Amygdala (tissue), 56 donors: ENCODE measurements at places on chromosomes 7 and 10.

- no peak for DNase-seq
Observed at GRCh38 chr10:14889318-14889717, 10.7 kb downstream of the SUV39H2 start.

- no peak for DNase-seq
Observed at GRCh38 chr10:103574097-103575061, 80.9 kb downstream of the NEURL1 start.

DNA sequence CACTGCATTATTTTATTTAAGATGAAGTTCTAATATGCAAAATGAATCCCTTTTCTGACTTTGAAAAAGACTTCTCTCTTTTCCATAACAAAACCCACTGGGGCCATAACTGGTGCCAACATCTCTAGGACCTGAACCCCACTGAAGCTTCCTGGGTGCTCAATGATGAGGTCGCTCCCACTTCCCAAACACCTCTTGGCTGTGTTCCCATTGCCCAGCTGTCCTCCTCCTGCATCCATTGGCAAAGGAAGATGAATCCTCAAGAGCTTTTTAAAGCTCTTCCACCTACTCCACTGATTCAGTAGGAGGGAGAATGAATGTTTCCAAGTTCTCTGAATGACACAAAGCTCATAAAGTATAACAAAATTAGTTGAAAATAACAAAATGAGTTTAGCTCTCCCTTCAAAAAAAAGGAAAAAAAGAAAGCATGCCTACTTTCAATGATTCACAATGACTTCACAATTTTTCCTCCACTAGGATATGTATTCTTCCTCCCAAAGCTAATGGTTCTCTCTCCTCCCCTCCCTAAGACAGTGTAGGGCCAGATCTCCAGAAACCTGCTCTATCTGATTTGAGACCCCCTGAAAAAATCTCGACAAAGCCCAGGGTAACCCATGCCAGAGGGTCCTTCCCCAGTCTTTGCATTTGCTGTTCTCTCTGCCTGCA is 64.8 kb downstream of the SORBS1 start:
- DNase-seq: no peak

- no peak for DNase-seq
Observed at GRCh38 chr10:100736144-100736808, 9.1 kb upstream of the PAX2 start.

DNA sequence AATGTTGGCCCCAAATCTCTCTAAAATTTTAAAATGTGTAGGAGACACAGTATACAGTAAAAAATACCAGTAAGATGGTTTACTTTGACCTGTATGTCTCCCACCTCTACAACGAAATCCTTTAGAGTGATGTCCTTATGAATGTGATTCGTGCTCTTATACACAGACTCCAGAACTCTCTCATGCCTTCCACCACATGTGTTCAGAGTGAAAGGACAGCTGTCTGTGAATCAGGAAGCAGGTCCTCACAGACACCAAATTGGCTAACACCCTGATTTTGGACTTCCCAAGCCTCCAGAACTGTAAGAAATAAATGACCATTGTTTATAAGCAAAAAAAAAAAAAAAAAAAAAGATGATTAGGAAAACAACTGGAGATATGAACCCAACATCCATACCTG is 35.2 kb downstream of the RNF133 start:
- no peak for DNase-seq

- DNase-seq: no peak
Observed at GRCh38 chr10:56255298-56255697, 105.8 kb downstream of the ZWINT start.

DNA sequence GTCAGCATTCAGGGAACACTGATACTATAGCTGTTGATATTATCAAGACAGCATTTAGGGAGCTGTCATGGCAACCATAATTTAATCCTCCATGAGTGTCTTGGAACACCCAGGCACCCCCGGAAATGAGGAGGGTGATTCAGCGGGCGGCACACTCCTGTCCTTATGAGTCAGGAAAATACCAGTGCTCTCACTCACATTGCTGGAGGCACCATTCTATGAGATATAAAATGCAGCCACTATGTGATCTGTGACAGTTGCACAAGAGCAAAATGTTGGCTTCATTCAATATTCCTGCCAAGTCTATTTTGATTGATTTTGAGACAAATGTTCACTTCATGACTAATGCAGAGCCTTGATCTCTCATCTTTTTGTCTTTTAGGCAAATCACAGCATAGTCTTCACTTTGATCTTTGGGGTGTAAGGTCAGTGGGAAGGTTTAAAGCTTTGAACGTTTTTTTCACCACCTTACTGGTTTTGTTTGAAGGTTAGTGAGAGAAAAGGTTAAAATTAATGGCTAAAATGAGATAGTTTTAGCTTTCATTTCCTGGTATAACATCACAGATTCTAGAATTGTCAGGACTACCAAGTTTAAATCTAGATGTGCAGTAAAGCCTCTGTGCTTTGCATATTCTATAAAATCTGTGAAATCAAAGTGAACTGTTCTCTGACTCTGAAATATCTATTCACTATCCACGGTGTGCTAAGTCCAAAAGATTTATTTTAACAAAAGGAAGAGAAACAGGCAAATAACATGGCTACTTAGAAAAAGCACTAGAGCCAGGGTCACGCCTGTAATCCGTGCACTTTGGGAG is 12.4 kb upstream of the ARHGAP12 start:
- no peak for DNase-seq

- no peak for DNase-seq
Observed at GRCh38 chr10:20841419-20841818, 55.7 kb downstream of the NEBL start.

DNA sequence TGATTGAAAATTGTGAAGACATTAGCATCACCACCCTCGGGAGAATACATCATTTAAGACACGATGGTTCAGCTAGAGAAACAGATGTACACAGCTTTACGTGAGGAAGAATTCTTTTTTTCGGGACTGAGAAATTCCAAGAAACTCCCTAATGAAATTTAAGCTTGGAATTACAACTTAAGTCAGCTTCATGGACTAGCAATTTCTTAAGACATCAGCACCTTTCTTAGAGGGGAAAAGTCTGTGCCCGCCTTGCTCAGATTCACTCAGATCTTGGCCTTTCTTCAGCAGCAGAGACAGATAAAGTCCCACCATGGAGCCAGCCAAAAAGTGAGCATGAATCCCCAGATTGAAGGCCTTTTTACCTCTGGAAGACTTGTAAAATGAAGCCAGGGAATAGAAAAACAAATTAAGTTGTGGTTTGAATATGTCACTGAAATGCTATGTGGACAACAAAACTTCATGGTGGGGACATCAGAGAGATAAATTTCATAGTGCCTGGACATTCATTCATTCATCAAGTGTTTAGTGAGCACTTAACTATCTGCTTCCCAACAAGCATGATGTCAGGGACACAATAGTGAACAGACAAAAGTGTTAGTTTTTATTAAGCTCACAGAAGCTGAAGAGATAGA is 32.1 kb downstream of the PRKG1 start:
- no peak for DNase-seq

DNA sequence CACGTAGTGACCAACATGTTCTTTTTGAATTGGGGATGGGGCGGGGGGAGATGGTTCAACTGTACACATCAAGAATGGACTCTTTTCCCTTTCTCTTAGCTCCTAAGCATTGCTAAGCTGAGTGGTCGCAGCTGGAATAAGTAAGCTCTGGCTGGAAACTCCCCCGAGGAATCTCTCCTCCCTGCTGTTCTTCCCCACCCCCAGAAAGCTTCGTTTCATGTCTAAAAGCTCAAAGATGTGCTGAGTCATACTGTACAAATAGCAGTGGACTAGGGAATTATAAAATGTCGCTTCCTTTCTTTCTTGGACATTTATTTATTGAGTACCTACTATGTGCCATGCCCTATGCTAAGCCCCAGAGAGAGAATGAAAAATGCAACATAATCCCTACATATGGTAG is 191.1 kb upstream of the ADO start:
- no peak for DNase-seq

- no peak for DNase-seq
Observed at GRCh38 chr10:124738441-124738840, 5.7 kb downstream of the FAM53B start.

- DNase-seq: no peak
Observed at GRCh38 chr7:30254248-30254647, 30.1 kb upstream of the ZNRF2 start.

DNA sequence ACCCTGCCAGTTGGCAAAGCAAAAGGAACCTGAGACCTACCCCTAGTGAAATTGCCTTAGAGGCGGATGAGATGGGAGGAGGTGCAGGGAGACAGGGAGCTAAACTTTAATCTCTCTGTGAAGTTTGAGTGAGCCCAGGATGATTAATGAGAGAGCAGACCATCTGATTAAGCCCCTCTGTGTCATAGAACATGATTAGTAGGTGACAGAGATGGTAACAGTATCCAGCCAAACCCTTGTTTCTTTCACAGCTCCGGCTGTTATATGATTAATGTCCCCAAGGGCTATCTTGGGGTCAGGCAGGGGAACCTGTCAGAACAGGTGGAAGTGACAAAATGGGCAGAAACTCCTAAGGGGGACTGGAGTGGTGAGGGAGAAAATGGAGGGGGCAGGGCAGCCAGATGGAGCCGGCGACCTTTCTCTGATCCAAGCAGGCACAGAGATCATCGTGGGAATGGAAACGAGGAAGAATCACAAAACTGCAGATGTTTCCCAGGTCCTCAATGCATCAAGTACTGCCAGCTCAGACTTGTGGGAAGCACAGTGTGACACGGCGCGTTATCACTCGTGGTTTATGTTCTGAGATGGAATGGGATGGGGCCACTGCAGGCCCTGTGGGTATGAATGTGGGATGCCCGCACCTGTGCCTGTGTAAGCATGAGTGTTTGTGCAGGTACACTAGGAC is 684.2 kb downstream of the LRMDA start:
- no peak for DNase-seq

DNA sequence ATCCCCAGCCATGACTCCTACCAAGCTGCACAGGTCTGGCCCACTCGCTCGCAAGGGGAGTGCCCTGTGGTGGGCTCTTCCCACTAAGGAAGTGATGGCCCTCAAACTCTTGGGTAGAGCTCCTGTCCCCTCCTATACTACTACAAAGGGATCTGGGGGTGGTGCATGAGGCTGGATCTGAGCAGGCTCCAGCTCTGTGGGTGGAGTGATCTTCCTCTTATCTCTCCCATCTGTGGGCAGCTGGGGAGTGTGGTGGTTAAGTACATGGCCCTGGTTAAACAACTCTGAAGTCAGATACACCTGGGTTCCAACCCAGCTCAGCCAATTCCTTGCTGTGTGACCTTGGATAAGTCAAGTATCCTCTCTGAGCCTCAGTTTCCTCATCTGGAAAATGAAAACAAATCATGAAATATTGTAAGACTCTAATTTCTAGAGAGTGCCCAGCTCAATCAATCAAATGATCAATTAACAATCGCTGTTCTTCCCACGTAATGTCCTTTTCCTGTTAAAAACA is 17.4 kb downstream of the DDIT4 start:
- DNase-seq: no peak

DNA sequence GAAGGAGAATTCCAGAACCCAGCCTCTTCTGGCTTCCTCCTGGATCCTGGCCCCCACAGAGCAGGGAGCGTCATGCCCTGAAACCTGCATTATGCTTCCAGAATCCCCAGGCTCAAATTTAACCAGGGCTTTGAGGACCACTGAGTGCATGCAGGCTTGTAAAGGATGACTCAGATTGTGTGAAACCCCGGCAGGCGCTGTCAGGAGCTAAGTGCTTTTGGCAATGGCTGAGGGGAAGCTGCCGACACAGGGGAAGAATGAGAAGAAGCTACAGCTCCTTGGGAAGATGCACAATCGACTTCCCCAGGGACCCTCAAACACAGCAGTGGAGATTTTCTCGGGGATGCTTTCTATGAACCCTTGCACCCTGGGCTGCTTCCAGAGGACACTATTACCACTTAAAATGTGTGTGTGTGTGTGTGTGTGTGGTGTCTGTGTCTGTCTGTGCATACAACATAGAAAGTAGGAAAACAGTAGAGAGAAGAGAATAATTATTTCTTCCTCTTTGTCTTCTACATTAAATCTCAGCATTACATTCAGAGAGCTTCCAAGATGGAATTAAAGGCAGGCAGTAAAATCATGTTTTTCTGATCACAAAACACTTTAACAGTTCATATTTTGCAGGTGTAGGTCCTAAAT is 183.5 kb upstream of the INHBA start:
- DNase-seq: no peak

DNA sequence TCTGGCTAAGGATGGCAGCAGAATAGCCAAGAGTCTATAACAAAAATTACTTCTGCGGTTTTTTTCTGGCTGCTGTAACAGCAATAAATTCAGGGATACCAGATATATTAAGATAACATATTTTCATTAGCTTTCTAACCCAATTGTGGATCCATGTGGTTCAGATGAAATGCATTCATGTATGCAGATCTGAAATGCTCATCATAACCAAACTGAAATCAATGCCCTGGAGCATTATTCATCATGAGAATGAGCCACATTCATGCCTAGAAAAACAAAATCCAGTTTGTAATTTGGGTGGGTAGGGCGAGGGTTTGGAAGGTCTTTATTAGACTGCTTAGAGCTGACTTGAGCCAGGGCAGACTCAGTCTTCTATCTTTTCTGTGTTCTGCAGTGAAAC is 69.8 kb upstream of the SEMA3A start:
- DNase-seq: no peak

- no peak for DNase-seq
Observed at GRCh38 chr7:135802697-135803096, 54.1 kb upstream of the FAM180A start.

DNA sequence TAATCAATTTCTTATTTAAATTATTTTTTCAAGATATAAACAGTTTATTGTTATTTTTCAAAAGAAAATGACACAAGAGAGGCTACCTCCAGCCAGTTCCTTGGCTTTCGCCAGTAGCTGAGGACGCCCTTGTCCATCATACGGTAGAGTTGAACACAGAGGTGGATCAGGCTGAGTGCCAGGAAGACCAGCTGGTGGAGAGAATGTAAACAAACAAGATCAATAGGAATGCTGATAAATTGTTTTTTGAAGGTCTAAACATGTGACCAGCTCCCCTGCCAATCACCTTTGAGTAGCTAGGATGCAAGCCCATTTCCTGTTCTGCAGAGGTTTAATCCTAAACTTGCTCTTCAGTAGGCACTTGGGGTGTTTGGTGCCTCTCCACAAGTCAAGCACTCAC is 138.9 kb downstream of the PKD1L1 start:
- no peak for DNase-seq
